ENCODE measurements at places on chromosomes 16 and 17.
A peak's percentile ranks its signal among the peaks of the same experiment; 100 is the strongest.

DNA sequence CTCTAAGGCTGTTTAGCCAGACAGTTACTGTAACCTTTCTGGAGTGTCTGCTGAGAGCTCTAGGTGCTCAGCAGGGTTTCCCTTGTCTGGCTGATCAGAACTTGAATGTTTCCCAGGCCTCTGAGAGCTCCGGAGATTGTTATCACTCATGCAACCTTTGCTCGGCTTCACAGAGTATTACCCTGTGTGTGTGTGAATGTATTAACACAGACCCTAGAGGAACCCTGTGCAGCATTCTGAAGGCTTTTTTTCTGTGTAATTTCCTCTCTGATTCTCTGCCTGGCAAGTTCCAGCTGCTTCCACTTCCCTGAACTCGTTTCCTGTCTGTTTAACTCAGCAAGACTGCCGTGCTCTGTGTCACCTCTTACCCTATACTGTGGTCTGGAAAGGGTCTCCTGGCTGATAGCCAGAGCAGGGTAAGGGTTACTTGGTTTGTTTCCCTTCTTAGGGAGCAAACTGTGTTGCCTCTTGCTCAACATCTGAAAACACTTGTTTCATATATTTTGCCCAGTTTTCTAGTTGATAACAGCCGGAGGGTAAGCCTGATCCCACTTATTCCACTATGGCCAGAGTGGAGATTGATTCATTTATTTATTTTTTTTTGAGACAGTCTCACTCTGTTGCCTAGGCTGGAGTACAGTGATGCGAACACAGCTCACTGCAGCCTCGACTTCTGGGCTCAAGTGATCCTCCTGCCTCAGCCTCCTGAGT is 21.7 kb downstream of the PRMT7 start:
- no peak for DNase-seq

DNA sequence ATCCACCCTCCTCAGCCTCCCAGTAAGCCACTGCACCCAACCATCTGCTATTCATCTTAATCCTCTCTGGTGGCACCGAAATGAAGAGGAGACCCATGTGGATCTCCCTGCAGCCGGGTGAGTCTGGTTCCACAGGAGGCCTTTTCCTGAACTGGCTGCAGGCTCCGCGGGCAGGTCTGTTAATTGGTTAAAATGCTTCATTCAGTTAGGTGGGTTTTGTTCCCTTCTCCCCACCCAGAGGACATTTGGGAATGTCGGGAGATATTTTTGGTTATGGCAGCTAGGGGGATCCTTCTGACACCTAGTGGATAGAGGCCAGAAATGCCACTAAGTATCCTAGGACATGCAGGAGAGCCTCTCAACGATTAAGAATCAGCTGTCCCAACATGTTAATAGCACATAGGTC is 16.7 kb downstream of the C16orf54 start:
- DNase-seq: peak; percentile 71

GRCh38 chr16:49566432-49566831 is 192.8 kb downstream of the C16orf78 start:
- DNase-seq: no peak

DNA sequence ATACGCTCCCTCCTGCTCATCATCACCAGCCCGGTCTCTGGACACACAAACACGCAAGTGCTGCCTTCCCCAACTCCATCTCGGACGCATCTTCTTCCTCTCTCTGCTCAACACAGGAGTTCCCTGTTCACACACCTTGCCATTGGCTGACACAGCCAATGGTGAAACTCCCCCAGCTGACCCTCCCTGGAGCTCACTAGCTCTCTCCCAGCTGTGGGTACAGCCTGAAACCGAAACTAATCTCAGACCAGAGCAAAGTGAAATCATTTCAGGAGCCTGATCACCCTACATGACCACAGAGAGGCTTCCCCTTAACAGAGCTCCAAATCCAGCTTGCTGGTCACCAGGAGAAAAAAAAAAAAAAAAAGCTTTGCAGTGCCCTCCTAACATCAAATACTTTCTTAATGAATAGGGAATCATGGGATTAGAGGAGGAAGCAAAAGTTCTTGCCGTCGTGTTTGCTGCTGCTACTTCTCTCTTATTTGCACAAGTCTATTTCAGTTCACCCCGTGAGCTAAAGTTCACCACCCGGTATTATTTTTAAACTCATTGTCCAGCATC is 8.3 kb downstream of the CUEDC1 start:
- DNase-seq: no peak

GRCh38 chr17:51710634-51710979 is 447.9 kb downstream of the CA10 start:
- DNase-seq: no peak

DNA sequence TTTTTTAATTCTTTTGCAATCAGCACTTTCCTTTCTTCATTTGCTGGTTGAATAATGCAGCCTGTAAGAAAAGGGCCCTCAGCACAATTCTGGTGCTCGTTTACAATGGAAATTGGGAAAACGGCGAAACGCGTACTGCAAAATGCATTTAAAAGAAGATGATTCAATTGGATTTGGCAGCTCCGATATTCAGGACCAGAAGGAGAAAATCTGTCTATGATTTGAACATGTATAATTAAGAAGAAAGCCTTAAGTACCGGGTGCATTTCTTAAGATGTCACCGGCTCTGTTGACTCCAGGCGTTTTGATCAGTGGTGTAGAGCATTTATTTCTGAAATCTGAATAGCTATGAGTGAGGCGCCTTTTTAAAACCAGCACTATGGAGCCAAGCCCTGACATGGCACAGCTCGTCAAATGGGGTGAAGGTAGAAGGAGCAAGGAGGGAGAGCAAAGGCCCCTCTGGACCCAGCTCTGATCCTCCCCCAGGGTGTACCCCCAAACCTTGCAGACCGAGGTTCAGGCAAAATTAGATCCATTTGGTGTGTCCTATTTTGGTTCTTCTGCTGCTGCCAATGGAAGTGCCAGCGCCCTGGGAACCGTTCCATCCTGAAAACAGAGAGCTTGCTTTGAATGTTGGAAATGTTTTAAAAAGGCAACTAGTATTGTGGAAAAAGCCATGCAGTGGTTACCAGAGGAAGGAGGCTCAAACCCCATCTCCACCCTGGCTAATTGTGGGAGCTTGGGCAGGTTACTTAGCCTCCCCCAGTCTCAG is 161.4 kb upstream of the RPL38 start:
- DNase-seq: no peak

DNA sequence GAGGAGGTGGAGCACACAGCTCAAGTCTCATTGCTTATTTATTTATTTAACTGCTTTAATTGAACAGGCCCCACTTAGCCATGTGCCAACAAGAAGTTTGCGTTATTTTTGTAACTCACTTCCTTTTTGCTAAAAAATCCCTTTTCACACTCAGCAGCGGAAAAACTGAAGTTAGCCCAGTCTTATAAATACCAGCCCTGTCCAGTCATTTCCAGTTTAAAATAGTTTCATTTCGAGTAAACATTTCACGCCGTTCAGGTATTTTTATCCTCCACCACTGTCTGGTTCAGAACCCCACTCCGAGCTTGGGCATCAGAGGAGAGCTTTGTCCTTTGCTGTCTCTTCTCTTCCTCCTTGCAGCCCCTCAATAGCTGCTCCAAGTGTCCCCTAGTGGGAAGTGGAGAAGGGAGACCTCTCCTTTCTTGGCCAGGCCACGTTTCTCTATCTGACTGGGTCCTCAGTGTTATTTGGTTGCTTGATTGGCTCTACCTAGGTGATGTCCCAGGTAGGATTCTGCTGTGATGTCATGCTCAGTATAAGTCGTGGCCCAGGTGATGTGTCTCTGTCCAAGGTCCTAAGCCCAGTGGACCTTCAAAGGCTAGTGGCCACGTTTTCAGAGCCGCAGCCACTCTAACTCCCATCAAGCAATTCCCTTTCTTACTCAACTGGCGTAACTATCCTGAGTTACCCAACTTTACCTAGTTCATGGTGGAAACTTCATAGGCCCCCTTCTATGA is 53.0 kb upstream of the GAS7 start:
- DNase-seq: no peak

DNA sequence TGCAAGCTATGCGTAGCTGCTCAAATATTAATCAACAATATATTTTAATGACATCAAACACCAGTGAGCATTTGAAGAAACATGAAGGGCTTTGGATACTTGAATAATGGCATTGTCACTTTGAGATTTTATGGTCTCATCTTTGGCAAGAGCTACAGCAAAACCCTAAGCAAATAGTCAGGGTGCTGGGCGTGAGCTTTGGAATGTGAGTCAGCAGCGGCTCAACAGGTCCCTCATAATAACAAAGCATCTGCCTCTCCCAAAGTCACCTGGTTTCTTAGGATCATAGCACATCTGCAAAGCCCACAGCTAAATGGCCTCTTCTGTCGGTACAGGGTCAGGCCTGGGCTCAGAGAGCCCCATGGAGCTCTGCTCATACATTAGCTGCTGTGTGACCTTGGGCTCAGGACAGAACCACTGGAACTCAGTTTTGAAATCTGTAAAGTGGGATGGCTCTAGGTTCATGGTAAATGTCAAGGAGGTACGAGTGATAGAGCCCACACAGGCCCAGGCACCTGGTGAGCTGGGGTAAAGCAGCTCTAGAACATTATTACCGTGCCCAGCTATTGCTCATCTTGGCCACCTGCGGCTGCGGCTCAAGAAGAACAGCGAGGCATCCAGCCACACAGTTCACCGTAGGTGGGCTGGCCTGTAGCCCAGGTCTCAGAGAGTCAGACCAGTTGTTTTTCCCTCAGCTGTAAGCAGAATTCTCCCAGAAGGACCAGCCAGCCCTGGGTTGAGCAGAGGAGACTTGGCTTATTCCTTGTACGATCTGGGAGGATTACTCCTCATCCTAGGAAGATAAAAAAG is 544.5 kb upstream of the CDH11 start:
- peak; percentile 5 for DNase-seq

DNA sequence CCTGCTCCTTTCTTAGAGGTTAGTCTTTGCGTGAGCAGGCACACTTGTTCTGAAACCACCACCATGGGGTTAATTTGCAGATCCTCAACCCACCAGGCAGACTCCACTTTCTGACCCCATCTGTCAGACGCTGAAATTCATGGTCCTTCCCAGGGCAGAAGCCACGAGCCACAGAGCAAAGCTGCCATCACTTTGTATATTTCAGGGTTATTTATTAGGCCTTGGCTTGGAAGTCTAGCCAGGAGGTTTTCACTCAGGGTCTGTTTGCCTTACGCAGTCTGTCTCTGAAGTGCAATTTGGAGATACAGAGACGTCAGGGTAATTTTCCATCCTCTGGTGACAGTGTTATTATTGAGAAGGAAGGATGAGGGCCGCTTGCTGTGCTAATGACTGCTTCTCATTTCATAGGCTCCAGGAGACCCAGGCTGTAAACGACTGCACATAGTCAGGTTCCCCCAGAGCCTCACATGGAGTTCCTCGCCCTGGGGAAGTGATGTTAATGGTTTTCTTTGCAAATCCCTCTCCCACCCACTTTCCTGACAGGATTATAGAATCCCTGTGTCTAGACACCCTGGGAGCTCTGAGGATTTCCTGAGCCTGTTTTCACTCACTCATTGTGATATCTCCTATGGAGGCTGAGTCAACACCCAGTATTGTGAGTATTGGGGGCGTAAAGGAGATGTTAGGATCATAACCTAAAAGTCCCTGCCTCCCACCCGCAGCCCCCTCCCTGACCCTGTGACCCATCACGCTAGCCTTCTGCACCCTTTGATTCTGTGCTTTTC is 269.0 kb downstream of the ABCC12 start:
- peak; percentile 11 for DNase-seq

DNA sequence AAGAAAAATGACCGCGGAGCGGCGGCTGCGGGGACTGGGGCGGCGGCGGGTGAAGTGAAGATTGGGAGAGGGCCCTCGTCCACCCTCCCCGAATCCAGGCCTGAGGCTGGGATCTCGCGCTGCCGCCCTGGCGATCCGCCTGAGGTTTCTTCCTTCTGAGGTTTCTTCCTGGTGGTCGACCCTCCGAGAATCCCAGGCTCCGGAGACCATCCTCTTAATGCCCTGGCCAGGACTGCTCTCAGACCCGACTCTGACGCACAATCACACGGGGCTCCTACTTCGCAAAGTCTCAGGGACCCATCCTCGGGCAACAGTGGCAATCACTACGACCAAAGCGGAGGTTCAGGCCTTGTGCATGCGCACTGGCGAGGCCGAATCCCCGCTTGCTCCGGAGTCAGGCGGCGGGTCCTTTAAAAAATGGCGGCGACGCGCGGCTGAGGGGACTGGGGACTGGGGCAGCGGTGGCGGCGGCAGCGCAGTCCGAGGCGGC is 18.0 kb upstream of the KCNJ18 start:
- no peak for DNase-seq

GRCh38 chr17:61284746-61285145 is 114.9 kb upstream of the TBX2 start:
- DNase-seq: no peak

Measured in neural progenitor cell (in vitro differentiated cells).